ENCODE measurements at places on chromosomes 5 and 9.

- DNase-seq, result no peak
Measured at GRCh38 chr5:53785924-53786323, 225.5 kb downstream of the NDUFS4 start.

GRCh38 chr9:134369416-134370212 is 43.4 kb downstream of the RXRA start:
- DNase-seq, result no peak

GRCh38 chr5:159452480-159453167 is 122.3 kb upstream of the IL12B start:
- DNase-seq, result no peak

GRCh38 chr5:61263072-61263471 is 69.0 kb upstream of the ZSWIM6 start:
- no peak for DNase-seq

DNA sequence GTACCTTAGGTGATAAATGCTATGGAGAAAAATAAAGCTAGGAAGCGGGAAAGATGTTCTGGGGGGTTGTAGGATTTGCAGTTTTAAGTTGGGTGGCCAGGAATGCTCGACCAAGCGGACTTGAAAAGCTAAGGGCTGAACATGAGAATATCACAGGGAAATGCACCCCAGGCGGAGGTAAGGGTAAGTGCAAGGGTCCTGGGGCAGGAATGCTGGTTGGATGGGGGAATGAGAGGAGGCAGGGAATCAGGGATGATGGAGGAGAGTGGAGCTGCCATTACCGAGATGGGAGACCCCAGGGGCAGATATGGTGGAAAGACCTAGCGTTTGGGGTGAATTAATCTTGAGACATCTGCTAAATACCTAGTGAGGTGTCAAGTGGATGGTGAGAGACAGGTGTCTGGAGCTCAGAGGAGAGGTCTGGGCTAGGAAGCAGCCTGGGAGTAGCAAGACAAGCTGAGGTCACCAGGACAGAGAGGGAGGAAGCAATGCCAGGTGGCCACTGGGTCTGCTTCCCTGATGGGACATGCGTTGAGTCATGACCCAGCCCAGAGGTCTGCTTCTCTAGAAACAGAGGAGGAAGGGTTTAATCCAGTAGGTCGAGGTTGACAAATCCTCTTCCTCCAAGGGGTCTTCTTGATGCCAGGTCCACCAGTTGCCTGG is 77.7 kb upstream of the ASS1 start:
- DNase-seq, result no peak

DNA sequence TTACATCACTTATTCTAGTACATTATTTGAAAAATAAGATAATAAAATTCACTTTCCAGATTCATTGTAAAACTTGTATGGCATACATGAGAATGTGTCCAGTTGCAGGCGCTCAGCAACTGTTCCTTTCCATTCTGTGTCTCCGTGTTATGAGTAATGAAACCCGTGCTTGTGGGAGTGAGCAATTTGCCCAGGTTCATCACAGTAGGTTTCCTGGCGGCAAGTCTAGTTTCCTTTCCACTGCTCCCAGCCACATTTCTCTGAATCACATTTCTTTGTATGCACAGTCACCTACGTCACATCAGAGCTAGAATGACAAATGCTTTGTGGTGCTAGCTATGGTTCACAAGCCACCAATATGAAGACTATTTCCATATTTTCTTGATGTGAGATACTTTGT is 39.9 kb downstream of the MOCS2 start:
- no peak for DNase-seq

DNA sequence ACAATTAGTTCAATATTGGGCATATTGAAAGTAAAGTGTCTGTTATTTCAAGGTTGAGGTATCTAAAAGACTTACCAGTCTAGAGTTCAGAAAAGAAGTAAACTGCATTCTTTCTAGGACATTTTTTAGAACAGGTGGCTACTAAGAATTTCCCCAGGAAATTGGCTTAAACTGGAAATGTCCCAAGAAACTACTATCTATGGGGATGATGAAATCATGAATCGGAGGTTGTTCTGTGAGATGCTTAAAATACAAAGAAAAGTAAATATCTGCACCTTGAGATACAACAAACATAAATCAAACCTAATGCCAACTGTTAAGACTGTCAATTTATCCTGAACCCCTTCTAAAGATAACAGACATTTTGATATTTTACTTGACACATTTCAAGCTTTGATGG is 226.5 kb upstream of the NREP start:
- DNase-seq, result no peak

- DNase-seq, result no peak
Measured at GRCh38 chr9:35028341-35028740, 38.8 kb downstream of the DNAJB5 start.

GRCh38 chr9:17750269-17750668 is 171.4 kb downstream of the SH3GL2 start:
- DNase-seq, result no peak

DNA sequence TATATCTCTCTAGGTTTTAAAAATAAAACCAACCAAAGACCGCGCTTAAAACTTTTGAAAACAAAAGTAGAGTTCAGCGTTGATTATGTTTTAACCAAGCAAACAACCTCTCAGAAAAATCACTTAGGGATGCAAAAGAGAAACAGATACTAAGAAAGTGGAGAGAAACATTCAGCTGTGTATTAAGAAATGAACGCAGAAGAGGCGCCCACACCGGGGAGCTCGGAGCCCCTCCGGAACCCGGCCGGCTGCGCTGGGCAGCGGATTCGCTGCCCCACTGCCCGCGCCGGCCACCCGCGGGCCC is 1.4 kb downstream of the PITX1 start:
- no peak for DNase-seq

GRCh38 chr5:50958852-50959457 is 292.5 kb downstream of the PARP8 start:
- DNase-seq, result no peak

GRCh38 chr5:156942064-156942463 is 21.0 kb downstream of the TIMD4 start:
- DNase-seq, result no peak
